ENCODE measurements at places on chromosomes 5 and 9.

- no peak for DNase-seq
These were observed 3.6 kb downstream of the RIC1 start for GRCh38 chr9:5632540-5632939.

GRCh38 chr9:116656977-116657376, 30.1 kb upstream of the TRIM32 start:
- DNase-seq = no peak

GRCh38 chr9:98381311-98382103, 126.1 kb upstream of the TBC1D2 start:
- DNase-seq = no peak

GRCh38 chr9:2824564-2824963, 19.3 kb downstream of the PUM3 start:
- no peak for DNase-seq
